ENCODE measurements at places on chromosomes 2 and 18. TPM values are rescaled to one million over a fixed set of nuclear protein-coding genes. Genes with fewer than 3 reads are reported as not detected.

The EGR4 gene
- not detected for total RNA-seq

The UCN gene
- 1.4 TPM for total RNA-seq

DNA sequence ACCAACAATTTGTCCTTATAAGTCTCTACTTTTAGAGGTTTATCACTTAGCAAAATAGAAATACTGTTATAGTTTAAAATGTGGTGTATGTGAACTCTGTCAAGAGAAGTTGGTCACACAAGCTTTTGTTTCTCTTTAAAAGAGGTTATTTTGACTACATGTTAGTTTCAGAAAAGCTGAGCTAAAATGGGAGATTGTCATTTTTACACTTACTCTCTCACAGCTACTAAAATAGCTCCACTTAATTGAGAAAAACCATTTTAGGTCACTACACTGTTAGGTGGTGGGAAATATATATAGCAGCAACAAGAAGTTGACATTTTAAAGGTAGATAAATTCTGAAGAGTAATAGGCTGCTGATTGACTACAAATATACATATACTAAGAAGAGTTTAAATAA, 161.5 kb upstream of the KCNJ3 start:
- no peaks in the 10 kb centered on the region for H3K4me1 ChIP-seq
- H3K27me3 ChIP-seq: no peaks in the 10 kb centered on the region
- no peak overlapping the region for H3K27ac ChIP-seq
- H3K36me3 ChIP-seq: no peaks in the 10 kb centered on the region
- H3K4me3 ChIP-seq: no peak overlapping the region

DNA sequence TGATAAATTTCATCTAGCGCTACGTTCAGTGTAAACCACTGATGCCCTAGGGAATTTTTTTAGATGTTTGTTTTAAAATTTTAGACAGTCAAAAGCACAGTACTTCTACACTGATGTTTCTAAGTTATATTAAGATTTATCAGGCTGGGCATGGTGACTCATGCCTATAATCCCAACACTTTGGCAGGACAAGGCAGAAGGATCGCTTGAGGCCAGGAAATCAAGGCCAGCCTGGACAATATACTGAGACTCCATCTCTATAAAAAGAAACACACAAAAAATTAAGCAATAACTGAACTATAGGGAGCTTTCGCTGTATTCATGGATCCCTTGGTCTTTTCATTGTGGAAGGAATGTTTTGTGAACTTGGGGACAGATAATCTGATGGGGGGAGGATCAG, 50.6 kb upstream of the MAPRE2 start:
- no peaks in the 10 kb centered on the region for H3K4me1 ChIP-seq
- no peak overlapping the region for H3K4me3 ChIP-seq
- no peak for DNase-seq
- H3K36me3 ChIP-seq: no peaks in the 10 kb centered on the region
- no peaks in the 10 kb centered on the region for H3K27me3 ChIP-seq

DNA sequence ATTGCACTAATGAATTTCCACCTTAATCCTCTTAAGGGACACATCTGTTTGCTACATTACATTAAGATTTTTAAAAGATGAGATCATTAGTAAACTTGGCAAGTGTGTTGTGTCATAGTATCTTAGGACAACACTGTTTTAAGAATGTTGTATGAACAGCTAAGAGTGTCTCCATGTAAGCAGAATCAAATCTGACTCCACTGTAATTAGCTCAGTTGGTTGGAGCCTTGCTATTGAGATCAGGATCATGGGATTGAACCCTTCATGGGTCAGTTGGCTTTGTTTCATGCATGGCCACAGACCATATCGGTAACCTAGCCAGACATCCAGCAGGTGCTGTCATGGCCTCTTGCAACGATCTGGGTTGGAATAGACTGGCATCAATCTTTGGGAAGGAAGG, 5.2 kb downstream of the FHOD3 start:
- H3K27ac ChIP-seq: no peak overlapping the region
- H3K4me1 ChIP-seq: peaks cover 28% of the 10 kb centered on the region
- H3K4me3 ChIP-seq: no peak overlapping the region
- H3K27me3 ChIP-seq: no peaks in the 10 kb centered on the region

GRCh38 chr2:174729797-174730697, 34.2 kb downstream of the CHRNA1 start:
- peak overlapping the region; percentile 64 for H3K4me3 ChIP-seq
- H3K27ac ChIP-seq: no peak overlapping the region
- H3K27me3 ChIP-seq: no peaks in the 10 kb centered on the region
- peaks cover 7% of the 10 kb centered on the region for H3K4me1 ChIP-seq
- no peaks in the 10 kb centered on the region for H3K36me3 ChIP-seq

- no peak for DNase-seq
Measured at GRCh38 chr2:27831279-27832050, 58.7 kb downstream of the RBKS start.
